ENCODE measurements at places on chromosomes 7 and 10.

- DNase-seq, result peak; percentile 72
Measured at GRCh38 chr7:21999896-22000295, 54.2 kb upstream of the CDCA7L start.

DNA sequence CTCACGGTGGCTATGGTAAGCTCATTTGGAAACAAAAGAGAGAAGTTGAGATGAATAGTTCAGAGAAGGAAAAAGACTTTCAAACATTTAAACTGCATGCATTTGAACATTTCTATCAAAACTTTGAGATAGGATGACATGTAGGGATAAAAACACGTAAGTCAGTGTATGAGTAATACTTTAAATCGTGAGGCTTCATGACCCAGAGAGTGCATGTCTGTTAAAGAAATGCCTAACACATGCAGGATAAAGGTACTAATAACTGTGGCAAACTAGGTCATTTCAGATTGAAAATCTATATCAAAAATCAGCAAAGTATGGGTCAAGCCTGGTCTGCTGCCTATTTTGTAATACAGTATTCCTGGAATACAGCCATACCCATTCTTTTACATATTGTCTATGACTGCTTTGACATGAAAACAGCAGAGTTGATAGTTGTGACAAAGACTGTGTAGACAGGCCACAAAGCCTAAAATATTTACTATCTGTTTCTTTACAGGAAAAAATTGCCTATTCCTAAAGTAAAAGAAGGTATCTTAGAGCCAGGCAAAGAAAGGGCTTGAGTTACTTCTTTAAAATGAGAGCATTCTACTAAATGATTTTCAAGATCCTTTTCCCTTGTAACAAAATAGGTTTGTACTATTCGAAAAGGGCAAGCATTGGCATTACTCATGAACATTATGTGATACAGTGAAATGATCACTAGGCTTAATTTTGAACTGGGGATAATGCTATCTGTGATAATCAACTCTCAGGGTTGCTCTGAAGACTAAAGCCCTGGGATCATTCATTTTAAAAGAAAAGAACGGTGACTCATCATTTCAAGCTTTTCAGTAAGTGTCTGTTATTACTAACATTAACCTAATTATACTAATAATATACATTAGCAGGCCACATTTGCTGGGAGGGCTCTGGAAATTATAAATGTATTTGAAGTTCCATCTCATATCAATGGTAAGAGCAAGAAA is 185.9 kb downstream of the CRPPA start:
- no peak for DNase-seq

DNA sequence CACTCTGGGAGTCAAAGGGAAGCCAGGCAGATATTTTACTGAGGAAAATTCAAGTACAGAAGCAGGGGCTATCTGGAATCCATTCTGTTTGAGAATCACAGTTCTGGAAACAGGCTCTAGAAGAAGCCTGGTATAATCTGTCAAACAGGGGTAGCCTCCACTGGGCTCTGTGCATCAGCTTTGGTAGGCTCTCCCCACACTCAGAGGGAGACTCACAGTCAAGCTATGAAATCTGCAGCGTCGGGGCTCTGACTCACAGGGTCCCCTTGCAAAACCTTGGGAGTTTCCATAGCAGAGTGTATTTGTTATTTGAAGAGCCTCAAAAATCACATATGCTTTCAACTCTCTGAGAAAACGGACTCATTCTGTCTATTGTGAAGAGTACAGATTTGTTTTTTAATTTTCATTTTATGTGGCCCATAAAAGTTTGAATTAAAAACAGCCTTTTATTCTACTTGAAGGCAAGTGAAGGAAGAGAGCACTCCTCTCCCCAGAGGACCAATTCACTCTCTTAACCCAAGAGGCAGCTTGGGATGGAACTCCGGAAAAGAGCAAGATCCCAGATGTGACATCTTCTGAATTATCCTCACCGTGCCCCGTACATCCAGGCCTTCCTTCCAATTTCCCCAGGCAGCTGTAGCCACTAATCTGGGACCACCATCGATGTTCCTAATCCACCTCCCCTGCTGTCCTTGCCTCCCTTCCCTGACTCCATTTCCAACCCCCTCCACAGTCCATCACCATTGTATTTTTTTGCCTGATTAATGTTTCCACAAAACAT is 590.9 kb upstream of the MGMT start:
- peak; percentile 79 for DNase-seq

GRCh38 chr7:90660100-90660499 is 64.0 kb downstream of the CDK14 start:
- DNase-seq, result no peak

DNA sequence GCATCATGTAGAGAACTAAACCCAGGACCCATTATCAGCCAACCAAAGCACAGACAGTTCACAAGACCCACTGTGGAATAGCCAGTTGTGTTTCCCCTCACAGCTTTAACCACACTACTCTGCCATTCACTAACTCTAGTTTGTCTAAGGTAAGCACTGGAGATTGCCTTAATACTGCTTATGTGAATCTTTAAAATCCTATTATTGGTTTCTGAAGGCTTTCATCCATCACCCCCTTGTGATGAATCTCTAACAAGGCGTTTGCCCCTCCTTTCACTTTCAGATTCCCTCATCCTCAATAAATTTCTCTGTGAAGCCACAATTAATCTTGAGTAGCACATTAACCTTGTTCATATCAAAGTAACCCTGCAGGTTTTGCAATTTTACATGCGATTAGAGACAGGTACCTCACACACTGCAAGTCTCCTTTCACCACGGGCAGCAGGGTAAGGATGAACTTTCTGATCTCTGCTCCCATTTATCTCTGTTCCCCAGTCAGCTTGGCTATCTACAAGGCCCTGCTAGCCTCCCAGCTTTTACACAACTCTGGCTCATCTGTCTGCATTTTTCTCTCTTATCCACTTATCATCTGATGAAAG is 785.6 kb downstream of the REEP3 start:
- DNase-seq, result no peak

- no peak for DNase-seq
Measured at GRCh38 chr10:111836571-111836970, 347.0 kb downstream of the GPAM start.

DNA sequence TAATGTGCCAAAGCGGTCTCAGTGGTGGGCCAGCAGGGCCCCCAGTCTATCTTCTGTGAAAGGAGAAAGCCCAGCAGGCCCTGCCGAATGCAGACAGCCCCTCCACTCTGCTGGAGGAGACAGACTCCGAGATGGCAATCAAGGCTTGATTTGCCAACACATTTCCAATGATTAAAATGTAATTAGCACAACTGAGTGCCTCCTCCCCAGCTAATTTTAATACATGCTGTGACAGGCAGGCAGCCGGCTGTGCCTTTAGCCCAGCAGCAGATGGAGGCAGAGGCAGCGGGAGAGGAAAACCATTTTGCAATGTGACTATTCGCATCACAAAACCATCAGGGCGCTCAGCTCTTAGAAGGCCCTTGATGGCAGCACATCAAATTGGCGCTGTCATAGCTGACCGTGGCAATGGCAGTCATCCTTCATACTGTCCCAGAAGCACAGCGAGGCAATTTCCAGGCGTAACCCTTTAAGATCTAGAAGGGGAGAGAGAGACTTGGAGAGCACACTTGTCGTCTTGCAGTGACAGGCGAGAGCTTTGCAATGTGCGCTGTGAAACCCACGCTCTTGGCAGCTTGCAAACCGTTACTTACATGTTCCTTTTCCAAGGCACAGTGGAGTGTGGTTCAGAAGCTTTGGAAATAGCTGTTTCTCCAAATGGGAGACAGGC is 714.8 kb upstream of the GALNT17 start:
- DNase-seq, result no peak

Measured in cardiac fibroblast (primary cell).